ENCODE measurements at places on chromosomes 3 and 15.

DNA sequence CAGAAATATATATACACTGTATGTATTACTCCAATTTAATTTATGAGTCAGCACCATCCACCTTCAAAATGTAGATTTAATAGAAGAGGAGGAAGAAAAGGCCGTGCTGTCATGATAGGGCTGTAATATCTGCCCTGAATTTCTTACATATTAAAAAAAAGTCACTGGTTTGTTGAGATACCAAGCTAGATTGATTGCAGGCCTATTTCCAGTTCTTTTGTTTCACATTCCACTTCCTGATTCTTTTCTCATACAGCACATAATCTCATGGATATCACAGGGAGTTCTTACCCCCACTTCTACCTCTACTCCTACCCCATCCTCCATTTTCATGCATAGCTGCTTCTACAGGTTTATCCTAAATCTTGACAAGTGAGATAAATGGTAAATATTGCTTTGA lies 290.3 kb downstream of the ZBTB20 start:
- no peak for DNase-seq

- no peak for DNase-seq
These were observed 8.7 kb downstream of the ESYT3 start for GRCh38 chr3:138443091-138443490.

GRCh38 chr15:71139241-71139640 lies 24.0 kb downstream of the THSD4 start:
- DNase-seq, result no peak

DNA sequence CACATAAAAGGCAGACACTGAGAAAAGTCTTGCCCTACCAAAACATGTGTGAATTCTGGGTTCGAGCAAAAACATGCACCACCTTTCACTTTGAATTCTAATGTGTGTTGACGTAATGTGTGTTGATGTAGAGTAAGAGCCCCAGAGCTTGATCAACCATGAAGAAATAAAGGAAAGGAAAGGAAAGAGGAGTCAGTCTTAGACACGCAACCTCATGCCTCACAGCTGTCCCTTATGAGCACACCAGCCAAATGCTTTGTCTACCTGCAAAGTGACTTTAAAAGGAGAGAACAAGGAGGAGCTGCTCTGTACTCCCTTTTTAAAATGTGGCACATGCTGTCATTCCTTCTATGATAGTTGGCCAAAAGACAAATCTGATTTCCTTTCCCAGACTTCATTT lies 80.8 kb downstream of the RFTN1 start:
- no peak for DNase-seq

- DNase-seq, result no peak
These were observed 58.5 kb downstream of the PIK3R4 start for GRCh38 chr3:130688015-130688688.

DNA sequence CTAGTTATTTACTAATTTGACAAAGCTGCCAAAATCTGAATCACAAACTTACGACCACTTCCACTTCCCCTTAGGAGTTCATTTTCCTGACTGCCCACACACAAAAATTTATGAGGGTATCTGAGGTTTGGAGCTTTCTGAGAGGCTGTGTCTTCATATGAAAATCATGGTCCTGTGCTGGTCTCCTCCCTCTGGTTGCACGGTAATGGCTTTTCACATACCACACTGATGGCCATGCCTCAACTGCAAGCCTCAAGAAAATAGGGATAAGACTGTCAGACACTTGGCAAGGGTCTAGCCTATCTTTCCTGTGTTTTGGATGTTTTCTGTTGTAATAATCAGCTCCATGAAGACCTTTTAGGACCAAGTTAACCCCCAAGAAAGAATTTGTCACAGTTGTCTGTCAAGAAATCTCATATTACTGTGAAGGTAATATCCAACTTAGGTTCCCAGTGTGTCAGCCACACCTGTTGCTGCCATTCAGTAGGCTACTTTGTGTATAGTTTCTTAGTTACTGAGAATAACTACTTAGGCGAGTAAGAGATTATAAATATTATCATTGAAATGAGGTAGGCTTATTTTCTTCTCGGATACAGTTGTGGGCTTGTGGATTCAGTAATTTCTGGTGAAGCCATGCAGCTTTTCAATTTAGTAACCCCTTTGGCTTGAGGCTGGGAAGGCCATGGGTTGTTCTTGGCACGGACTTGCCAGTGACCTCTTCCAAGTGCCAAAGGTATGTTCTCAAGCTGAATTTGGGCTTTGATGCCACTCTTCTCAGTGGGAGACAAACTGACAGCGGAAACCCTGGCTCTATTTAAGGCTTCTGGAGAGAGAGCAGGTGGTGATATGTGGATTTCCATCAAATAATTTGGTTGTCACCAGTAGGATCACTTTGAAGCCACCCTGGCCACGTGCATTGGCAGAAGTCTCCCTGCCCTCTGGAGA lies 101.1 kb downstream of the RYR3 start:
- no peak for DNase-seq

GRCh38 chr15:74032606-74033561 lies 38.4 kb downstream of the PML start:
- DNase-seq, result no peak

- DNase-seq, result no peak
These were observed 95.4 kb upstream of the AGBL1 start for GRCh38 chr15:85984241-85984640.

GRCh38 chr3:65836047-65836446 lies 202.7 kb downstream of the MAGI1 start:
- DNase-seq, result peak; percentile 61

DNA sequence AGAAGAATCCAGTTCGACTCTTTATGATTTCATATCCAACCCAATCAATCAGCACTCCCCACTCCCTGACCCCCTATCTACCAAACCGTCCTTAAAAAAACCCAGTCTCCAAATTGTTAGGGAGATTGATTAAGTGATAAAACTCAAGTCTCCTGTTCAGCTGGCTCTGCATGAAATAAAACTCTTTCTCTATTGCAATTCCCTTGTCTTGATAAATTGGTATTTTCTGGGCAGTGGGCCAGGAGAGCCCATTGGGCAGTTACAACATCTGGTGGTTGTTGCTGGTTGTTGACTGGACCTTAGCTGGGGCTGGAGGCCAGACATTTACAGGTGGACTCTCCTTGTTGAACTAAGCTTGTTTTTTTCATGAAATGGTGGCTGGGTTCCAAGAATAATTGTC lies 642.3 kb downstream of the ROBO2 start:
- DNase-seq, result no peak

DNA sequence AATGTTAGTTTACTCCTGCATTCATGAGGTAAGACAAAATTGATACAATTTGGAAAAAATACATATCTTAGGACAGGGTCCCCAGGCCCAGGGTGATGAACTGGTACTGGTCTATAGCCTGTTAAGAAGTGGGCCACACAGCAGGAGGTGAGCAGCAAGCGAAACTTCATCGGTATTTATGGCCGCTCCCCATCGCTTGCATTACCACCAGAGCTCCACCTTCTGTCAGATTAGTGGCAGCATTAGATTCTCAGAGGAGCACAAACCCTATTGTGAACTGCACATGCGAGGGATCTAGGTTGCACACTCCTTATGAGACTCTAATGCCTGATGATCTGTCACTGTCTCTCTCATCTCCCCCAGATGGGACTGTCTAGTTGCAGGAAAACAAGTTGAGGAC lies 880.6 kb downstream of the MCTP2 start:
- DNase-seq, result no peak

- DNase-seq, result no peak
These were observed 67.6 kb downstream of the DCLK3 start for GRCh38 chr3:36696799-36697198.

DNA sequence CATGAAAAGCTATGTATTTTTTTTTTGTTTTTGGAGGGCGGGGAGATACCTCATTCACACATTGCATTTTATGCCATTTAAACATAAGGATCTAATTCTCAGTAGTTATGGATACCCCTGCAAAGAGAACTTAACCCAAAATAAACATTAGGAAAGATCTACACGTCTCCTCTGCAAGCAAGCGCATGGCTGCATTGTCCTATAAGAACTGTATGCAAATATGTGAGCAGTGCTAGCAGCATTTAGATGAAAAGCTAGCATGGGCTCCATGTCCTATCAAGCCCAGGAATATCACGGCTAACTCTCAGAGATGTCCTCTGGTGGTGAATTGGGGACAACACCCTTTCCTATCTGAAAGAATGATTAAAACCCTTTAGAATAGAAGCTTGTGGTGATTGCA lies 292.8 kb downstream of the MEX3B start:
- DNase-seq, result no peak

- peak; percentile 64 for DNase-seq
These were observed 22.7 kb upstream of the UBXN7 start for GRCh38 chr3:196454935-196455334.

DNA sequence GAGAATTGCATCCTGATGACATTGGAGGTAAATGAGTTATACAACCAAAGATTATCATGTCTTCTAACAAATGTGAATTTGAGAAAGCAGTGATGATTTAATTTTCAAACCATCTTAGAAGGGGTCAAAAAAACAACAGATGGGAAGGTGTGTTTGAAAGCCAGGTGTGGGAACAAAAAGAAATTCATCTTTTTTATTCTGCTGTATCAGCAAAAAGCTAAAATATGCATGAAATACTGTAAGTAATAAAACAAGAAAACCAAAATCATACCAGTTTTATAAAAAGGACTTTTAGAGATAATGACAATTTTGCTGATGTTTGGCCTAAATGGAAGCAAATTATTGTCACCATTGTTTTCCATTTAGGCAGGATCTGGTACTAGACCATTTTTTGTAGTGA lies 145.5 kb downstream of the FBN1 start:
- no peak for DNase-seq

GRCh38 chr3:149955449-149955848 lies 15.2 kb downstream of the PFN2 start:
- no peak for DNase-seq

DNA sequence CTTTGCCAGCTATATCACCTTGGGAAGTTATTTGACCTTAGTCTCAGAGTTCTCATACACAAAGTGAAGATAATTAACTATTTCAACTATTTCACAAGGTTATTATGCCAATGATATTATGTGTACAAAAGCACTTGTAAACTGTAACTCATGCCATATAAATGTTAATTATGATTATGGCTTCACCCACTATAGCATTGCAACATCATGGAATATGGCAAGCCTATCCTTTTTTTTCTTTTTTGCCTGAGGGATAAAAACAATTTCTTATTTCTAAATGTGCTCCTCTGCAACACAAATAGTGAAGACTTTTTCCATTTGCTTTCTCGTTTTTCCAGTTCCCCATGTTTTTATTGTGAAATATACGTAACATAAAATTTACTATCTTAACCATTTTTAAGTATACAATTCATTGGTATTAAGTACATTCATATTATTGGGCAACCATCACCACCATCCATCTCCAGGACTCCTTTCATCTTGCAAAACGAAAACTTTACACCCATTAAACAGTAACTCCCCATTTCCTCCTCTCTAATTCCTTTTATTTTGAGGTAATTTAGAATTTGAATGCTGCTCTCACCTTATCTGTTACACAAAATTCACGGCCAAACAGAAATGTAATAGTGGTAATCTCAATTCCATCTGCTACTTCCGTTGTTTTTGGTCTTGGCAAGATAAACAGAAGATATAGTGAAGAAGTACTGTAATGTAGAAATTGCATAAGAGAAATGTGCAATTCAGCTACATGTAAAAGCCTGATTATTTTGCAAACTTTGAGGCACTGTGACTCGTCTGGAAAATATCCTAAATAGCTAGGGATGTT lies 46.3 kb downstream of the NANOGP8 start:
- peak; percentile 51 for DNase-seq

- no peak for DNase-seq
These were observed 235.5 kb downstream of the UBE2E2 start for GRCh38 chr3:23438657-23439056.

GRCh38 chr15:72766780-72767179 lies 16.8 kb downstream of the ADPGK start:
- DNase-seq, result no peak

DNA sequence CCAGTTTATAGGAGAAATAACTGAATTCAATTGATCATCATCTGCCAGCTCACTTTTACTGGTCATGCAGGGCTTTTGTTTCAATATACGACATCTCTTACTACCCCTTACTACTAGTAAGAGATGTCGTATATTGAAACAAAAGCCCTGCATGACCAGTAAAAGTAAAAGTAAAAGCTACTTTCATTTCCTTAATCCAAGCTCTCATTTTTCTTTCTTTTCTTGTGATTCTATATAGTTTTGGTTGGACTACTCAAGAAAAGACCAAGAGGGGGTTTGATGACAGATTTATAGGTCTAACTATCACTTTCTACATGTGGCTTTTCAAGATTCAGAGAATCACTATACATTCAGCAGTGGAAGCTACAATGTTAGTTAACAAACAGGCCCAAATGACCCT lies 1237.3 kb downstream of the ROBO2 start:
- DNase-seq, result no peak

- DNase-seq, result no peak
These were observed 40.4 kb upstream of the SMAD3 start for GRCh38 chr15:67024998-67025368.

DNA sequence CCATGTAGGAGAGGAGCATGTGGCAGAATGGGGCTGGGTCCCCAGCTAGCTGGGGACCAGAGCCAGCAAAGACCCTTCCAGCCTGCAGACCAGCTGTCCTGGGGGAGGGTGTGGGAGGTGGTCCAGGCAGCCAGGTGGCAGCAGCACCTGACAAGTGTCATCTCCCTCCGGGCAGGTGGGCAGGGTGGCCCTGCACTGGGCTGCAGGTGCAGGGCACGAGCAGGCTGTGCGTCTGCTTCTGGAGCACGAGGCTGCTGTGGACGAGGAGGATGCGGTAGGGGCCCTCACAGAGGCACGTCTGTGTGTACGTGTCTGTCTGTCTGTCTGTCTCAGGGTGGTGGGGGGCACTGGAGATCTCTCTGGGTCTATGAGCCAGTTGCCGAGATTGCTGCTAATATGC lies 5.5 kb downstream of the ANKDD1A start:
- DNase-seq, result no peak

DNA sequence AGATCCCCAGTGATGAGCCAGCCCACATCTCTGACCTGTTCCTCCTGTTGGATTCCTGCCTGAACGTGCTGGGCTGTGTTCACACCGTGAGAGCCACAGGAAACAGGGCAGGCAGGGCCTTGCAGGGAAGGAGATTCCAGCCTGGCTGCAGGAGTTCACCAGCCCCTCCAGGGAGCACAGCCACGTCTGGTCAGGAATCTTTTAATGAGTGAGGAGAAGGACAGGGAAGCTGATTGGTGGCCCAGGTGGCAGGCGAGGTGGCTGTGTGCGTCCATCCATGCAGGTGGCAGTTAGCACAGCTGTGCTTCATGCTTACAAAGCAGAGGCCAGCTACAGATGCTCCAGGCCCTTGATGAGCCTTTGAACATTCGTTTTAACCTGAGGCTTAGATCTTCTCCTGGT lies 10.5 kb downstream of the LRRK1 start:
- no peak for DNase-seq

DNA sequence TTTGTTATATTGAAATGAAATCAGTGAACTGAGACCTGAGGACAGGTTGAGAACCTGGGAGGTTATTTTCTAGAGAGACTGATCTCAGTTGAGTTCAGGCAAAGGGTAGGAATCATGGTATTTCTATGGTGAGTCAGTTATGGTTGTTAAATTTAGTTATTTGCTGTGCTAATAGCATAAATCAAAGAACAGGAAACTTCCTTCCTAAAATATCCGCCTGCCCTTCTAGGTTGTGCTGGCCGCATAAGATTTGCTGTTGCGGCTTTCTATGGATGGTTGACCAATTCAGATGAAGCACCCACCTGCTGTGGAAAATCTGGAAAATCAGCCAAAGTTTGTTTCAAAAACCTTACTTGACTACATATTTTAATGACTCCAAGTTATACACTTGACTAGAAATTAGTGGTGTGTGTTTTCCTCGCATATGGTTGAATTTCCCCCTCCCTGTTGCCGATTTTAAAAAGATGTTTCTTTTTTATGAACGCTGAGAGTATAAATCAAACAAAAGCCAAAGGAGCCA lies 52.6 kb downstream of the PLCL2 start:
- peak; percentile 12 for DNase-seq
